ENCODE measurements at places on chromosomes 7 and 10.

GRCh38 chr10:34200355-34200901 lies 614.7 kb downstream of the PARD3 start:
- no peak for DNase-seq

- DNase-seq, result no peak
These were observed 30.3 kb upstream of the ATXN7L1 start for GRCh38 chr7:105906695-105907094.

GRCh38 chr7:131880078-131880477 lies 323.6 kb upstream of the PODXL start:
- DNase-seq, result no peak

GRCh38 chr10:17175551-17175950 lies 25.9 kb downstream of the TRDMT1 start:
- DNase-seq, result no peak

DNA sequence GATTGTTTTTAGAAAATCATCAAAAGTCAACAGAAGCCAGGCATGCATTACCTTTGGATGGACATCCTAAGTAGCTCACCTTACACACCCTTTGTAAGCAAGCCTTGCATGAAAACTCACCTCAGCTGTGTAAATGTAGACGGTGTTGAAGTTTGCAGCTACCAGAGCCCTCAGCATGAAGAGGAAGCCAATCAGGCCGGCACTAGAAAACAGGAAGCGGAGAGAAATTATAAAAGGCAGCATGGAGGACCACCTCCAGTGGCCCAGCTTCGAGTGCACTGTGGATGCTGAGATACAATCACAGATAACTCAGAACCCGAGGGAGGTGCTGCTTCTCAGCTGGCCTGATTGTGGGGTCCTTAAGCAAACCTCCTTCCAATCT lies 75.3 kb downstream of the SVOPL start:
- no peak for DNase-seq

GRCh38 chr10:29957907-29958331 lies 101.5 kb downstream of the JCAD start:
- DNase-seq, result no peak

DNA sequence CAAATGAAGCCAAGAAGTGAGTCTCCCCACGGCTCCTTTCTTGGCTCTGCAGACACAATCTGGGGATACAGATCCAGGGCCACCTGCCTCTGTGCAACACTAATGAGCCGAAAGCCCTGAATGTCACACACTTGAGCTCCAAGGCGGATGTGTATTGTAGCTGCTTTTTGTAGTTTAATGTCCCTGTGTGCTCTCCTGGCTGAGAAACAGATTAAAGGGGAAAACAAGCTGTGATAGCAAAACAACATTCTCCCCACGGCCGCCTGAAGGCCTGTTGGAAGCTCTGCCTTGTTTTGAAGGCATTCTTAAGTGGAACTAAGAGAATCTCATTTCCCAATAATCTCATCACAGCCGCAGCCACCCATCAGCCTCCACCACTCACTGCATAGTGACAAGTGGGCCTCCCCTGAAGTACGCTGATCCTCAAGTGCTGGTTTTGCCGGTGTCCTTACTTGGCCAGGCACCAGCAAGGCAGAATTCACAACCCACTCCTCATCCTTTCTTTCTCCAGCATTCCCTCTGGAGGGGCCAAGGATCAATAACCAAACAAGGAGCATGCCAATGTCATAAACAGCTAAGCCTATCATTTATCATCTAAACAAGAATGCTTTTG lies 44.4 kb upstream of the AMPH start:
- no peak for DNase-seq

DNA sequence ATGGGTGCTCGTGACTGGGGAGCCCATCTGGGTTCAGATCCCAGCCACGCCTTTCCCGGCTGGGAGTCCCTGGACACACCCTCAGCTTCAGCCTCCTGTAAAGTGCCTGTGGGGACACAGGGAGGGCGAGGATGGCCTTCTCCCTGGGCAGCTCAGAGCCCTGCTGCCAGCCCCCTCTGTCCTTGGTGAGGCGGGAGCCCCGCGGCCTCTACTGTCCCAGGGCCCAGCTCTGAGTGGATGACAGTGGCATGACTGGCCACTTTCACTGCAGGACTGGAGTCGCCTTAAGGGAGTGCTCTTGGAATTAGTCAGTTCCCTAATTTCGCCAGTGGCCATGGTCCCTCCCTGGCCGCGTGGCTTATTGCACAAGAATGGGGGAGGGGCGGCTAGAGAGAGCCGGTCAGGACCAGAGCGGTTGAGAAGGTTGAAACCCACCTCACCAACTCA lies 4.6 kb downstream of the BRI3 start:
- no peak for DNase-seq

GRCh38 chr7:142703655-142704305 lies 45.5 kb upstream of the PRSS1 start:
- DNase-seq, result no peak

DNA sequence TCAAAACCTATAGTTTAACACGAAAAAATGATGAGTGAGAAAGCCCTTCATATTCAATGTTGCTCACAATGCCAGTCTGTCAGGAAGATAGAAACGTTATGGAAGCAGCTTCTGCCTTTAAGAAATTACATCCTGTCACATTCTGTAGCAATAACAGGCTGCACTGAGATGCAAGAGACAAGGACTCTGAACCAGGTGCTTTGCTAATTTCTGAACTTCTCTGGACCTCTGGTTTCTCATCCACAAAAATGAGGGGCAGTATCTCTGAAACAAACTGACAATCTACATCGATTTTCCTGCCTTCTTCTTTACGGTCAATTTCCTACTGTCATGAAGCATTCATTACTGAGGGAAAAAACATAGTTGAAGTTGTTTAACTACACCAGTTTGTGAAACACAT lies 234.0 kb downstream of the SNX13 start:
- no peak for DNase-seq

GRCh38 chr7:130139193-130139960 lies 65.8 kb downstream of the TMEM209 start:
- no peak for DNase-seq

- DNase-seq, result no peak
These were observed 61.4 kb upstream of the USP6NL start for GRCh38 chr10:11672836-11673235.

- no peak for DNase-seq
These were observed 5.1 kb downstream of the ERV3-1 start for GRCh38 chr7:65001291-65001814.

GRCh38 chr7:6444516-6445269 lies 3.1 kb downstream of the DAGLB start:
- no peak for DNase-seq

- no peak for DNase-seq
These were observed 171.2 kb upstream of the COL1A2 start for GRCh38 chr7:94223375-94224084.

GRCh38 chr10:89114846-89115625 lies 92.1 kb downstream of the CH25H start:
- no peak for DNase-seq

DNA sequence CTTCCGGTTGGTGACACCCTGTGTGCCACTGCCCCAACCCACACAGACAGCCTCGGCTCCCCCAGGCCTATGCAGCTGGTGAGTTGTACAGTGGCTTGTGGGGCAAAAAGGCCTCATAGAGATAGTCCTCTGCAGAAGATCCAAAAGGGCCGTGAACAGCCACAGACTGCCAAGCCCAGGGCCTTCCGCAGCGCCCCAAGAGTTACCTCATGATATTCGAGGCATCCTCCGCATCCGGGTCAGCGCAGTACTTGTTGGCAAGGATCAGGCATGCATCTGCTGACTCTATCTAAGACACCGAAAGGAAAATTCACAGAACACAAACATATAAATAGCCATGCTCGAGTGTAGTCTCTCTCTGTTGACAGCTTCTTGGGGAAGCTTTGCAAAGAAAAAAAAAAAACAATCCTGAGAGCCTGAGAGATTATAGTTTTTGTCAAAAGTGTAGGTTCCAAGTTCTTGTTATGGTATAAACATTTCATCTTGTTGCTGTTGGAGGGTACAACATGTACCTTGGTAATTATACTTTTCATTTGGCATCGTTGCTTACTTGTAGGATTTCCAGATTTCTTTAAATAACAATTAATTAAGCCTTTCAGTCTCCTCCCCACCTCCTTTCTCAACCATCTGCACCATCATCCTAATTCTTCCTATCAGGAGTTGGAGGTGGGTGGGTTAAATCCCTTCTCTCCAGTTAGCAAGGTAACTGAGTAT lies 553.0 kb downstream of the KCNMA1 start:
- DNase-seq, result no peak

DNA sequence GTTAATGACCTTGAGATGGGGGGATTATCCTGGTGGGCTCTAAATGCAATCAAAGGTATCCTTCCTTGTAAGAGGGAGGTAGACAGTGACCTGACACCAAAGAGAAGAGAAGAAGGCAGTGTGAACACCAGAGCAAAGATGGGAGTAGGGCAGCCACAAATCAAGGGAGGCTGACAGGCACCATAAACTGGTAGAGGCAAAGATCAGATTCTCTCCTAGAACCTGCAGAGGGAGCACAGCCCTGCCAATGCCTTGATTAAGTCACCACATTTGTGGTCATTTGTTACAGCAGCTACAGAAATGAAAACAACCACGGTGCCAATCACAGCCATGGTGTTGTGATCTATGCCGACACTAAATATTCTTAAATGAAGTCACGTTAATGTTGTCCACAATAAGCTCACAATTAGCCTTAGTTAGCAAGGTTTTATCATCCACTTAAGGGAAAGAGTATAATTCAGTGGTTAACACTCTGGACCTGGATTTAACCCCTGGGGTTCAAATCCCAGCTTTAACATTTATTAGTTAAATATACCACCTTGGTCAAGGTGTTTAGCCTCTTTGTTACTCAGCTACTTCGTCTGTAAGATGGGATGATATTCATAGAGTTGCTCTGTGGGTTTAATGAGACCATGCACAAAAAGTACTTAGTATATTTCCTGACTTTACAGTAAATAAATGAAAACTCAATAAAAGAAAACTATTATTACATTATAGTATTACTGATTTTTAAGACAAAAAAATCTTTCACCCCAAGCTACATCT lies 70.8 kb downstream of the SGMS1 start:
- no peak for DNase-seq

- no peak for DNase-seq
These were observed 368.5 kb upstream of the MYO3A start for GRCh38 chr10:25565570-25565969.

DNA sequence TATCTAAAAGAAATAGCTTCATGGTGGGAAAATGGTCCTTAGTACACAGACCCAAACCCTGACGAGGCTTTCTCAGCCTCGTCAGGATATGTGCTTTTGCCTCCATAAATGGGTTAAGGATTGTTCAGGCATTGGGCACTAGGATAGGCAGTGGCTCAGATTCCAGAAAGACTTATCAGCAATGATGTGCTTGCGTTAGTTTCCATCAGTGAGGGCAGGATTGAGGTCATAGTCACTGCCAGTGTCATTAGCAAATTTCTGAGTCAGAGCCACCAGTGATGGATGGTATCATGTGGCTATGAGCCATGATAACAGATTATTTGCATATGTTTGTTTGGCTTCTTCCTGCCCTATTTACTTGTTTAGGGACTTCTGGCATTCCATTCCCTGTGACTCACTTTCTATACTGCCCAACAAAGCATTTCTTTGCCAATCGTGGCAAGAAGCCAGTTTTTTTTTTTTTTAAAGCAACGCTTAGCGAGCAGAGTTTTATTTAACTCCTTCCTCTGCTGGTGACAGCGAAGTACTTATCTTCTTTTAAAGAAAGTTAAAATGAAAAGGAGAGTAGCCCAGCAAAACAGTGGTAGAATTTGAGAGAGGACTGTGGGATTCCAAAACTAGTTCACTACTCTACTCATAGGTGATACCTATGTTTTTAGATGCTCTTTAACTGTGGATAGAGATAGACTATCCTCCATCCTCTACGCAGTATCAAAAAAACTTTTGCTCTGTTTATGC lies 44.4 kb downstream of the MYPN start:
- DNase-seq, result no peak

DNA sequence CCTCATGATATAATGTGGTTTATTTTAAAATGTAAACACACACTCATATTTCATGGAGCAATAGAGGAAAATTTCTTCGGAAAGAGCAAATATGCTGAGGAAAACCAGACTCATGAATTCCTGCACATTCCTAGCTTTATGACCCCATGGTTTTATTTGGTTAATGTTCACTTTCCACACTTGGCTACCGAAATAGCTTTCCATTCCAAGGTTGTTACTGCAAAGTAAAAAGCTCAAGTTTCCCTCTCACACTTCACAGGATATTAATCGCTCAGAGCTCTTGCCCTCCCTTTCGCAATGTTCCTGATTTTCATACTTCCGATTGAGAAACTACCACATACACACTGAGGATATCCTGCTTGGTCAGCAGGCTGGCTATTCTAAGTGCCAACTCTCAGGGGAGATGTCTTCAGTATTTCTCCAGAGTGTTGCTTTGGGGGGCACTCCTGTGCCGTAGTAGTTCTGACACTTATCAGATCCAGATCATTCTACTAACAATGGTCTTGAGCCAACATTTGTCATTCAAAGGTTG lies 77.5 kb upstream of the STEAP1B start:
- DNase-seq, result no peak

DNA sequence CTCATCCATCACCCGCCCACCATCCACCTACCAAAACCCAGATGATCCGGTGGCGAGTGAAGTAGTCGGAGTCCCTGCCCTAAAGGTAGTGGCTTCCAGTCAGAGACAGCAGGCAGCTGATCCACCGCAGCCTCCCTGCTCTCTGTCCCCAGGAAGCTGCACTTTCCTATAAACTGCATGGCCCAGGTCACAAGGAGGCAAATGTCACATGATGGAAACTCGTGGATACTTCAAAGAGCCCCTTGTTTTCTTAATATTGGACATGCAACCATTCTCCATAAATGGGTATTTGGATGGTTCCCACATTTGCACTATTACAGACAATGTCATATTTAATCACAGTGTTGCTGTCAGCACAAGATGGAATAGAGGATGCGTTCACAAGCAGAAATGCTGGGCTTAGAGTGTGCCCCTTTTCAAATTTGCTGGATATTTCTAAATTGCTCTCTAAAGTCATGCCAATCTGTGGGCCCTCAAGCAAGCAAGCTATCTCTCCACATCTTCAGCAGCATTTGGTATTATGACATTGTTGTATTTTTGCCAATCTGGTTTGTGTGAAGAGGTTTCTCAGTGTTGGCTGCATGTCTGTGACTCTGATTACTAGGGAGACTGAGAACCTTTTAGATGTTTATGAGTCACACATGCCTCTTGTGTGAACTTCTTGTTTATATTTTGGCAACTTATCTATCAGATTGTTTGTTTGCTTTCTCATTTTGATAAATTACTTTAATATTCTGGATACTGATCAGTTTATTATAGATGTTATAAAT lies 822.0 kb downstream of the TNS3 start:
- no peak for DNase-seq

GRCh38 chr10:79348640-79348988 lies 1.3 kb downstream of the PPIF start:
- no peak for DNase-seq

DNA sequence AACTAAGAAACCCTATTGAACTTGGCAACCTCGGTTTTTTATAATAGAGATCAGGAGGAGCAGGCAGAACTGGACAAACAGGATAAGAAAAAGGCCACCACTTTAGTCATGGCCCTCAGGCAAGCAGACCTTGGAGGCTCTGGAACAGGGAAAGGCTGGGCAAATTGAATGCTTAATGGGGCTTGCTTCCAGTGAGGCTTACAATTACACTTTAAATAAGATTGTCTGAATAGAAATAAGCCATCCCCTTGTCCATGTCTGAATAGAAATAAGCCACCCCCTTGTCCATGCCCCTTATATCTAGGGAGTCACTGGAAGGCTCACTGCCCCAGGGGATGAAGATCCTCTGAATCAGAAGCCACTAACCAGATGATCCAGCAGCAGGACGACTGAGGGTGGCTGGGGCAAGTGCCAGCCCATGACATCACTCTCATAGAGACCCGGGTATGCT lies 40.6 kb downstream of the AKR1B15 start:
- no peak for DNase-seq

GRCh38 chr7:45086331-45087065 lies 2.3 kb downstream of the NACAD start:
- no peak for DNase-seq

- no peak for DNase-seq
These were observed 676.9 kb downstream of the GATA3 start for GRCh38 chr10:8731121-8732095.

Data from T-helper 9 cell (primary cell).